Right cardiac atrium (tissue), 5 donors: ENCODE measurements at places on chromosomes 2 and 18. TPM values are rescaled to one million over a fixed set of nuclear protein-coding genes. Genes with fewer than 3 reads are reported as not detected.

TBR1 gene
- not detected for total RNA-seq

UGT1A1 gene
- total RNA-seq, result not detected

HRH4 gene
- not detected for total RNA-seq

ZNF521 gene
- total RNA-seq, result 38.8 TPM

INHA gene
- total RNA-seq, result 16.7 TPM

EMILIN1 gene
- total RNA-seq, result 24.3 TPM

EN1 gene
- not detected for total RNA-seq

SLC25A52 gene
- total RNA-seq, result not detected

CDH19 gene
- total RNA-seq, result 43.6 TPM

CTLA4 gene
- not detected for total RNA-seq

ALPG gene
- not detected for total RNA-seq

COL3A1 gene
- total RNA-seq, result 242 TPM
